ENCODE measurements at places on chromosomes 6 and 20.

DNA sequence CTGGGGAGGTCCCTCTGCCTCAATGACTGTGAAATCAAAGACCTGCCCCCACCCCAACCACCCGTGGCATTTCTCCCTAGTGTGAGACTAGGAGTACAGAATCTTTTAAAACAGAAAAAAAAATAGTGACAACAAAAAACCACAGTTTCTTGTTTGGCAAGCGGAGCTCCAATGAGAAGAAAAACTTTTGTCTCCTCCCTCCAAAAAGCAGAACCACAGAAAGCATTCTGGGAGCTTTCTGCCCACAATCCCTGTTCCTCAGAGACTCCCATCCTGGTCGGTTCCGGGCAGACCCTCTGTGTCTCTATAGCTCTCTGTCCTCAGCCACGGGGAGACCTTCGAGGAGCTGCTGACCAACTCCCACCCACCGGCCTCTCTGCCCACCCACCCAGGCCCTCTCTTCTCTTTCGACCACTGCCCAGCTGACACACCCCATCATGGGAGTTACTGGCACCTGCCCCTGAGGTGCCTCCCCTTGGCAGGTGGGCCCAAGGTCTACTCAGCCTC is 4.9 kb downstream of the PREX1 start:
- no peak for DNase-seq

- no peak for DNase-seq
Measured at GRCh38 chr6:31727717-31728671, 1.1 kb downstream of the DDAH2 start.

- no peak for DNase-seq
Measured at GRCh38 chr6:159169557-159170332, 545 bp downstream of the FNDC1 start.

DNA sequence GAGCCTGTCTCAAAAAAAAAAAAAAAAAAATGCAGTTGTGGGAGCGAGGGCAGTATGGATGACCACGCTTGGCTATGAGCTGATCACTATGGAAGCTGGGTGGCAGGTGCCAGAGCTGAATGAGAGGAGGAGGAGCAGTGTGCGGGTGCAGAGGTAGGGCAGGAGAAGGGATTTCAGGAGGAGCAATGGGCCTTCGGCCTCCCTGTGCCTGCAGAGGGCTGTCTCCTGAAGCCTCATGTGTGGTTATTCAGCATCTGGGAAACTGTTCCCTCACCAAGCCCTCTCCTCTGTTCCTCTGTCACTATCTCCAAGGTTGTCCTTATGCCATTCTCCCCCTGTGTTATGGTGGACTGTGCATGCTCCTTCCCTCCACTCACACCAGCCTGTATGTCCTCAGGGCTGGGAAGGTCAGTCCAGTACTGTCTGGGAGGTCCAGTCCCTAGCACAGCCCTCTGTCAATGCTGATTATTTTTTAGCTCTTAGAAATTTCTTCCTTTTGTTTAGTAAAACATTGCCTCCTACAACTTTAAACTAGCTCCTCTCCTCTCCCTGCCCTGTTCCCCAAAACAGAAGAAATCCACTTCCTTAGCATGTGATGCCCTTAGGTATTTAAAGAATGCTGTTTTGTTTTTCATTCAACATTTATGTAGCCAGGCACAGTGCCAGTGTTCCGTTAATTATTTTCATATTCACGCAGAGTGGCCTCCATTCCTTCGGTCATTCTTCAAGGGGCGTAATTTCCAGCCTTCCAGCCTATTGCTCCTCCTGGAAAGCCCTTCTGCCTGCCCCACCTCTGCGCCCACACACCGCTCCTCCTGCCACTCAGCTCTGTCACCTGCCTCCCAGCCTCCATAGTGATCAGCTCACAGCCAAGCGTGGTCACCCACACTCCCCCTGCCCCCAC is 48.9 kb downstream of the CNBD2 start:
- DNase-seq, result no peak

- no peak for DNase-seq
Measured at GRCh38 chr6:100573166-100573565, 108.4 kb upstream of the SIM1 start.

- DNase-seq, result no peak
Measured at GRCh38 chr20:417801-418342, 9.8 kb downstream of the RBCK1 start.

- DNase-seq, result no peak
Measured at GRCh38 chr20:51586005-51586440, 43.5 kb upstream of the NFATC2 start.

DNA sequence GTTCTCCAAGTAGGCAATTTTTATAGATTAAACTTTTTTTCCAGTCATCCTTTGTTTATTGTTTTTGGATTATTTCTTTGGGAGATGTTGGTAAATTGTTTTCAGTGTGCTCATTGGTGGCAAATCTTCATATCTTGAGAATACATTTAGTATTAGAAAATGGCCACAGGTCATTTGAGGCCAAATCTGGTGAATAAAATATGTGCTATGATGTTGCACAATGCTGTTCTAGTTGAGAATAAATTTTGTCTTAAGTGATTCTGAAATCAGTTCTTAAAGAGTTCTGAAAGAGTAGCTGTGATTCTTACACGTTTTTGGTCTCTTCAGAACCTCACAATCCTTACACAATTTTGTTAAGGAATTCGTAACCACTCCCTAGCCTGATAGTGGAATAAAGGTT is 20.1 kb downstream of the CDKAL1 start:
- no peak for DNase-seq

DNA sequence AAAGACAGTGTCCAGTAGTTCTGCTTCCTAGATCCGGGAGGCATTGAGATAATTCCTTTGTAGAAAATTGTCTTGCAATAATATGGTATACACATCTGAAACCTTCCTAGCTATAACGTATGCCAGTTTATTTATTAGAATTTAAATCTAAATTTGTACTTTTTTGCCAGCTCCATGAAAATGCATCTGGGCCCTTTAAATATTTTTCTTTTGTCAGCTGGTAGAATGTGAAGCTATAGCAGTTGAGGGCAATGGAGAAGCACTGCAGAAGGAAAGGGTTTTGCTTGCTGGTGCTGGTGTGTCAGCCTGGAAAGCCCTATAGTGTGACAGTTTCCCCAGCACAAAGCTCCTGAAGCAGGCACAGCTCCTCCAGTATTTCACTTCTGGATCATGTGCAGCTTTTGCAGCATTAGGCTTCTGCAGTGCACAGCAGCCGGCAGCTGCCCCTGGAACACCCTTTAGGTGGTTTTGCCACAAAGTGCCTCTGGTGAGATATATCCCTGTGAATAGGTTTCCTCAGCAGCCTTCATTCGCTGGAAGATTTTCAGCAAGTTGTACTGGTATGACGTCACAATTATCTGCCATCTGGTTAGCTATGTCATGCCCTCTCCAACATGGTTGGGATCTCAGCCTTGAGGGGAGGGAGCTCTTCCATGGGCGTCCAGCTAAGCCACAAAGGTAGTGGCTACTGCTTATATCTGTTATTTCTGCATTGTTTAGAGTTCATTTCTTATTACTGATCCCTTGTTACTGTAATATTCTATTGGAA is 40.0 kb upstream of the L3MBTL3 start:
- no peak for DNase-seq

DNA sequence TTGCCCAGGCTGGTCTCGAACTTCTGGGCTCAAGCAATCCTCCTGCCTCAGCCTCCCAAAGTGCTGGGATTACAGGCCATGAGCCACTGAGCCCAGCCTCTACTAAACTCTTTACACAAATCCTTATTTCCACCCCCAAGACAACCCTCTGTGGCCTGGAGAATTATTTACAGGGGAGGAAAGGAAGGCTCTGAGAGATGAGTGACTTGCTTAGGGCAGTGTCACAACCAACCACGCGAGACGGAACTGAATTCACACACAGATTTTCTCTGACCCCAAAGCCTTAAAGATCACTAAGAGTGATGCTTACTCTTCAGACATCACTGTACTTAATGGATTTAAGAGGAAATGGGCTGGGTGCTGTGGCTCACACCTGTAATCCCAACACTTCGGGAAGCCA is 86.2 kb downstream of the RIPOR3 start:
- DNase-seq, result no peak

GRCh38 chr6:108850669-108851465 is 2.6 kb downstream of the ARMC2 start:
- DNase-seq, result no peak

DNA sequence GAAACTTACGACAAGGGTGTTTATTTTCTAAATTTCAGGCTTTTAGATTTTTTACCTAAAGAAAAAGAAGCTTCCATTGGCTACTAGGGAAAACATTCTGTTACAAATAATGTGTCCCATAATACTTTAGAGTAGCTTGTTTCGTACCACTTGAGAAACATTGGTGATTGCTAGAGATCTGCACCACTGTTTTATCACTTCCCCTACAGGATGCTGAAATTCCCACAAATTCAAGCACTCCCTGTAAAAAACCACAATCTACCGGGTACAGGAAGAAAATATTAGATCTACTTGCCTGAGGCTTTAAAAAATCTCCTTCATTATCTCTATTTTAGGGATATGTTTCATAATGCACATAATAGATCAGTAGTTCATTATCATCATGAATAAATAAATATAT is 29.9 kb downstream of the SEL1L2 start:
- no peak for DNase-seq

- no peak for DNase-seq
Measured at GRCh38 chr6:139625998-139626975, 251.8 kb upstream of the CITED2 start.

- DNase-seq, result no peak
Measured at GRCh38 chr6:110699780-110700179, 115.5 kb downstream of the CDK19 start.

- DNase-seq, result no peak
Measured at GRCh38 chr6:79423216-79423615, 114.0 kb downstream of the LCA5 start.

DNA sequence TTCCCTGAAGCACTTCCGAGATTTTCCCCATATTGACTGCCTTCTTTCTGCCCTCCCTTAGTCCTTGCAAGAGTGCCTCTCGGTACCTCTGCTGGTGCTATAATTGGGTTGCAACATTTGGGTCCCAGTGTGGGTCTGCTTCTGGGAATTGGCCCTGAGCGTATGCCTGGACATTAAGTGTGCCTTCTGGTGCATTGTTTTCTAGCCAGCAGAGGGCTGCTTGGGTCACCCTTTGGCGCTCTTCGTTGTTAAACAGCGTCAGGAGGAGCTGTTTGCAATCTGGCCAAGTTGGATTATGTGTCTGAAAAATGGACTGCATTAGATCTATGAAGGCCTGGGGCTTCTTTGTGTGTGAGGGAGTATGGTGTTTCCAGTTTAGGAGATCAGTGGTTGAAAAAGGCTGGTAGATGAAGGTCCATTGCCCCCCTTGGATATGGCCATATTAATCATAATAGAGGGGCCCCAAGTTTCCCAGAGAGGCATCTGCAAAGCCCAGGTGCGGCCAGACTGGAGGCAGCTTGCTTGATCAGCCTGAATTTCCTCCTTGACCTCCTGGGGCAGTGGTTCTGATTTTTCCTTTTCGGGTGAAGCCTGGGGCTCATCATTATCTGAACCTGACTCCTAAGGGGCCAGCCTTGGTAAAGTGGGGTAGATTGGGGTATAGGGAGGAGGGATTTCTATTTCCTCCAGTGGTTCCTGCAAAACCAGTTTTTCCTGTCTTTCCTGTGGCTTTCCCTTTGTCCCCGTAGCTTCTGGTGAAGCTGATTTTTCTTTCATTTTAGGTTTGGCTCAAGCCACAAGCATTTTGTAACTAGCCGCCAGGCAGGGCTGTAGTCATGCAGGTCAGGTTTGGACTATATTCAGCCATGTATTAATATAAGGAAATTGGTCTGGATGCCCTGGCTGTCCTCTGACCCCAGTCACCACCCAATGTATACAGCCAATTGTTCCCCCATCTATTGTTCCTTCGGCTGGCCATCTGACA is 85.4 kb upstream of the GPR6 start:
- DNase-seq, result no peak

GRCh38 chr6:151589667-151590066 is 95.8 kb downstream of the CCDC170 start:
- DNase-seq, result no peak

- peak; percentile 85 for DNase-seq
Measured at GRCh38 chr6:109296452-109296851, 85.8 kb downstream of the CD164 start.

DNA sequence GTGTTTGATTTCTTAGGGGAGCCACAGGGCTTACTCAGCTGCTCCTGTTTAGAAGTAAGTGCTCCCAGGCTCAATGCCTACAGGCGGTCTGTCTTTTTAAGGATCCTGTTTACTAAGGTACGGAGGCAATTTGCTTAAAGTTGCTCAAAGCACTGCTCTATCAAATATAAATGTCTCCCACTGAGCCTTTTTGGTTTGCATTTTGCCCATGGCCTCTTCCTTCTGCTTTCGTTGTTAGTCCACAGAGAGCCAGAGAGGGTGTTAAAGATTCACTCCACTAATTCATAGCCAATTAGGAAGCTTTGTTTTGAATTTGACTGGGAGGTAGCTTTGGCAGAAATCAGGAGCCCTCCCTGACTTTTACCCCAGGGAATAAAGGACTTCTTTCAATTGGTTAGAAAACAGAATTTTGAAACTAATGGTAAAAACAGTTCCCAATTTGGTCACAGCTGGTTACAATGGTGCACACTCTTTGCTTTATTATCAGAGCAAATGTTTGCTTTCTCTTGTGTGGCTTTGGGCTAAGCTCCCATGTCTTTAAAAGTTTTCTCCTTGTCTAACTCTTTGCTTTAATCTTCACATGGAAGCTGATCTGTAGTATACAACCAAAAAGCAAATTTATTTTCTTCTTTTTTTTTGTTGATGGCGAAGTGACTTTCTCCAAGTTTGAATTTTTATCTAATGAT is 126.2 kb downstream of the IMPG1 start:
- no peak for DNase-seq

DNA sequence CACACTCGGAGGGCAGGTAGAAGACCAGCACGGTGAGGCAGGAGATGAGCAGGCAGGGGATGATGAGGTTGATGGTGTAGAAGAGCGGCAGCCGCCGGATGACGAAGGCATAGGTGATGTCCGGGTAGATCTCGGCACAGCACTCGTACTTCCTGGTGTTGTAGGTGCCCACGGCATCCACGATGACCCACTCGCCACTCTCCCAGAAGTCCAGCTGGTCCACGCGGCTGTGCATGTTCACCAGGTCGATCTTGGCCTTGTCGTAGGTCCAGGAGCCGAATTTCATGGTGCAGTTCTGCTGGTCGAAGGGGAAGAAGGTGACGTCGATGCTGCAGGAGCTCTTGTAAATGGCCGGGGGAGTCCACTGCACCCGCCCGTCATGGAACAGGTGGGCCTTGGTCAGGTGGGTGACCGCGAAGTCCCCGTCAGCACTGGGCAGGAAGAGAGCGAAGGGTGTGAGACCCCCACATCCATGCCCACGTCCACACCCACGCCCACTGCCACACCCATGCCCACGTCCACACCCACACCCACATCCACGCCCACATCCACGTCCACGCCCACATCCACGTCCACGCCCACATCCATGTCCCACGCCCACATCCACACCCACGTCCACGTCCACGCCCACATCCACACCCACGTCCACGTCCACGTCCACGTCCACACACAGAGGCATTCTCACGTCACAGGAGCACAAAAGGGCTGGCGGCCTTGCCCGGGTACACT is 10.4 kb downstream of the CHRNA4 start:
- no peak for DNase-seq

All from NCI-H1436 treated with DMSO at 0.1 percent for 48 hours (cell line).